ENCODE measurements at places on chromosomes 16 and 17. TPM values are rescaled to one million over a fixed set of nuclear protein-coding genes. Genes with fewer than 3 reads are reported as not detected.

The GAS2L2 gene
- 0.09 TPM for total RNA-seq

The SKA2 gene
- total RNA-seq = 41.7 TPM

- H3K4me3 ChIP-seq = no peak overlapping the region
- H3K27ac ChIP-seq = no peak overlapping the region
- H3K36me3 ChIP-seq = no peaks in the 10 kb centered on the region
- no peaks in the 10 kb centered on the region for H3K4me1 ChIP-seq
Observed at GRCh38 chr16:79188115-79188738, 412.3 kb downstream of the MAF start.

GRCh38 chr17:47690121-47690520, 3.8 kb upstream of the TBKBP1 start:
- H3K36me3 ChIP-seq = no peaks in the 10 kb centered on the region
- H3K27me3 ChIP-seq = no peaks in the 10 kb centered on the region
- H3K27ac ChIP-seq = no peak overlapping the region
- H3K4me1 ChIP-seq = peaks cover 18% of the 10 kb centered on the region
- DNase-seq = no peak
- no peak overlapping the region for H3K4me3 ChIP-seq

DNA sequence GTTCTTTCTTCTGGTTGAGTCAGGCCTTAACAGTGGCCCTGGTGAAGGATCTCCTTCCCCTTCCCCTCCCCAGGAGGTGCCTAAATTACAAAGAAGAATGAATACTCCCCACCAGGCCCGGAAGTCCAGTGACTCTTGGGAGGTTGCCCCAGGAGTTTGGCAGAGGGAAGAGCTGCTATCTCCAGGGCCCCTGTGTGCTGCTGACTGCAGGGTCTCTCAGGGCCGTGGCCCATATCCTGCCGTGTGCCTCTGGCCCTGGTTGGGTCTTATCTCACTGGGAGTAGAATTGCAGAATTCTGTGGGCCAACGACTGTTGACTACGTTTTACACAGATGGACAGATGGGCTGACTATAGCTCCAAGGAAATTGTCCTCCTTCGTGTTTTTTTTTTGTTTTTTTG, 28.0 kb downstream of the AKAP1 start:
- no peak for DNase-seq
- peaks cover 27% of the 10 kb centered on the region for H3K36me3 ChIP-seq
- peaks cover 82% of the 10 kb centered on the region for H3K4me1 ChIP-seq
- H3K27ac ChIP-seq = peak overlapping the region; percentile 79

The WNK4 gene
- 0.14 TPM for total RNA-seq

- no peak overlapping the region for H3K27ac ChIP-seq
- H3K4me1 ChIP-seq = no peaks in the 10 kb centered on the region
- H3K4me3 ChIP-seq = no peak overlapping the region
Observed at GRCh38 chr16:79347277-79347676, 253.3 kb downstream of the MAF start.

- H3K27me3 ChIP-seq = no peaks in the 10 kb centered on the region
- H3K27ac ChIP-seq = no peak overlapping the region
- no peak for DNase-seq
- H3K4me1 ChIP-seq = peaks cover 11% of the 10 kb centered on the region
- H3K36me3 ChIP-seq = peaks cover 73% of the 10 kb centered on the region
Observed at GRCh38 chr16:84098939-84099338, 17.8 kb downstream of the MBTPS1 start.

The DHRS7C gene
- total RNA-seq = 21.5 TPM

DNA sequence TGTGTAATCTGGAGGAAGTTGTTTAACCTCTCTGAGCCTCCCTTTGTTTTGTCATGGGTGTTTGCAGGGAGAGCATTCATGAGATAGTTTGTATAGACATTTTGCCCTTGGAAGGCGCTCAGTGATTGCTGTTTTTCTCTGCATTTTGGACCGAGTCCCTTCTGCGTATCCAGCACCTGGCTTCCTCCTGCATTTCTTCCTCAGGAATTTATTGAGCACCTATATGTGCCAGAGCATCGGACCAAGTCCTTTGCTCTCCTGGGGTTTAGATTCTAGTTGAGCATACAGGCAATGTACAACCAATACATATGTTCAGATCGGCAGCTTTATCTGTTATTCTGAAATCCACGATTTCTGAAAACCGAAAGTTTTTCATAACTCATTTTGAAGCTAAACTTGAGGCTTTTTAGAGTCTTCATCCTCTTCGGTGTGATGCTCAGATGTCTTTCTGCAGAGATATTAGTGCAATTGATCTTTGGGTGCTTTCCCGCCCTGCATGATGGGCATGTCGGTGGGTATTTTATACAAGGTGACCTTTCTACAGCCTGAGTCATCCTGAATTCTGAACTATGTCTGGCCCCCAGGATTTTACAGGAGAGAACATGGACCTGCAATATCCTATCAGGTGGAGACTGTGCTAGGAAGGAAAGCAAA, 4.1 kb downstream of the IL4R start:
- peak overlapping the region; percentile 95 for H3K27ac ChIP-seq
- peaks cover 50% of the 10 kb centered on the region for H3K4me1 ChIP-seq
- no peak for DNase-seq
- H3K27me3 ChIP-seq = no peaks in the 10 kb centered on the region
- H3K36me3 ChIP-seq = no peaks in the 10 kb centered on the region
- H3K4me3 ChIP-seq = no peak overlapping the region

DNA sequence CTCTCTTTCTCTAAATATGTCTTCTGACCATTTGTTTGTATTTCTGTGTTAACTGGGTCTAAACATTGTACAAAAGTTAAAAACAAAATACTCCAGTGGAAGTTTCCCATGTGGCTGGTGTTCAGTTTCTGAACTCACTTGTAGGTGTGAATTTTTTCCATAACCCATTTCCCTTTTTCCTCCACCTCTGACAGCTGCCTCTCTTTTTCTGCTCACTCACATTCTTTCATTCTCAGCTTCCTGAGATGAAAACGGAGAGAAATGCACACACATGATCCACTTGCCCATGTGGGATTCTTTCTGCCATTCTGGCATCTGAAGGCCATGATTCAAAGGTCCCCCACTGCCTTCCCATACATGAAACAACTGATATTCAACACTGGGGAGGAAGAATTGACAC, 41.1 kb upstream of the ACSM2B start:
- no peaks in the 10 kb centered on the region for H3K27me3 ChIP-seq
- H3K4me3 ChIP-seq = no peak overlapping the region
- no peak overlapping the region for H3K27ac ChIP-seq
- no peak for DNase-seq

DNA sequence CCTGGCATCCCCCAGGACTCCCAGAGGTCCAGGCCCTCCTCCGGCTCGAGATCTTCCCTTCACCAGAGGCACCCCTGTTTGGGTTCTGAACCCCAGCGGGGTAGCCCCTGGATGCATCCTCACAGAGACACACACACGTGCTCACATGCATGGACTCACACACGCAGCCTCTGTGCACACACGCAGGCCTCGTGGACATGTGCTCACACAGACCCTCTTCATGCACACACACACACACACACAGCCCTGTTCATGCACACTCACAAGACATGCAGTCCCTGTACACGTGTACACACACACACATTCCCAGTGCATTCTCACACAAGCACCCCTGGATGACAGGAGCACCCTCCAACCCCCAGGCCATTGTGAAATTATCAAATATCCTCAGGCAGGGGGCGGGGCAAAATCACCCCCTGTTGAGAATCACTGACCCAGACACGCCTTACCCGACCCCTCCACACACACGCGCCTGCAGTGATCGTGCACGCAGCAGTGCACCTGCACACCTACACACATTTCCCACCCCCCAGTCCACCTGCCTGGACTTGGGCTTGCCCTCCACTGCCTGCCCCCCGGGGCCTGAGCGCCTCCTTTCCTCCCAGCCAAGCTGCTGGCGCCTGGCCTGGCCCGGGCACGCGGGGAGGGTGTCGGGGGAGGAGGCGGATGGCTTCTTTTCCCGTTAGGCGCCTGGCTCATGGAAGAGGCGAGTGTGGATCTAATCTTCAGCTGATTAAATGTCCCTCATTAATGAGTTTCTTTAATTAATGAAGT, 62.6 kb downstream of the ENGASE start:
- no peaks in the 10 kb centered on the region for H3K4me1 ChIP-seq
- no peak overlapping the region for H3K4me3 ChIP-seq
- no peaks in the 10 kb centered on the region for H3K36me3 ChIP-seq
- no peak for DNase-seq
- peaks cover 58% of the 10 kb centered on the region for H3K27me3 ChIP-seq
- H3K27ac ChIP-seq = no peak overlapping the region

GRCh38 chr17:36608794-36609497, 7.6 kb downstream of the MRM1 start:
- no peaks in the 10 kb centered on the region for H3K4me1 ChIP-seq
- peaks cover 9% of the 10 kb centered on the region for H3K27me3 ChIP-seq
- H3K27ac ChIP-seq = no peak overlapping the region
- H3K4me3 ChIP-seq = no peak overlapping the region
- no peak for DNase-seq
- H3K36me3 ChIP-seq = no peaks in the 10 kb centered on the region

The SLC12A3 gene
- not detected for total RNA-seq

DNA sequence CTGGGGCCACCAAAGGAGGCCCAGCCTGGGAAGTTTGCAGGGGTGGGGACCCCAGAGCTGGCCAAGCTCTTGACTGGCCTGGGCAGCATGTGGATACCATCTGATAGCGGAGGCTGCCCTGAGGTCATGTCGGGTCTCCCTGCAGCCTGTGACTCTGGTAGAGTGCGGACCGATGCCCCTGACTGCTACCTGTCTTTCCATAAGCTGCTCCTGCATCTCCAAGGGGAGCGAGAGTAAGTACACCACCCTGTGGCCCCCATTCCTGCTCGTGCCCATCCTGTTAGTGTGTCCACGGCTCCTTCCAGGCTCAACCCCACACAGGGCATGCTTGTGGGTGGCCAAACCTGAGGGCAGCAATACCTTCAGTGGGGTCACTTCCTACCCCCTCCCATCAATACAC, 8.0 kb downstream of the CETP start:
- H3K4me3 ChIP-seq = no peak overlapping the region
- H3K27me3 ChIP-seq = no peaks in the 10 kb centered on the region
- DNase-seq = no peak
- no peaks in the 10 kb centered on the region for H3K36me3 ChIP-seq

The CHST4 gene
- total RNA-seq = not detected
